ENCODE measurements at places on chromosomes 2 and 18. TPM values are rescaled to one million over a fixed set of nuclear protein-coding genes. Genes with fewer than 3 reads are reported as not detected.

GRCh38 chr2:30664761-30665358 is 142.4 kb downstream of the CAPN13 start:
- DNase-seq = no peak

GRCh38 chr2:223247136-223247535 is 195.1 kb downstream of the KCNE4 start:
- DNase-seq = no peak

The MYCN gene
- 0.53 TPM for total RNA-seq

The SMARCAL1 gene
- total RNA-seq = 8.4 TPM

The KCNS3 gene
- total RNA-seq = 2.8 TPM
